ENCODE measurements at places on chromosomes 1 and 21. TPM values are rescaled to one million over a fixed set of nuclear protein-coding genes. Genes with fewer than 3 reads are reported as not detected.

Gene CASZ1
- under 0.01 TPM for total RNA-seq

Gene CCDC28B
- 8.1 TPM for total RNA-seq

Gene CLCA4
- total RNA-seq: not detected

Gene RASAL2
- total RNA-seq: 22.7 TPM

Gene C21orf91
- total RNA-seq: 8.9 TPM

Gene GUCA2B
- total RNA-seq: not detected

Gene LHX8
- under 0.01 TPM for total RNA-seq

Gene OR2T35
- not detected for total RNA-seq

Gene NPR1
- 0.58 TPM for total RNA-seq

Gene DARS2
- 31.0 TPM for total RNA-seq

Gene LPAR3
- 33.5 TPM for total RNA-seq

Gene TBX19
- total RNA-seq: 2.0 TPM

Gene SPRR1A
- total RNA-seq: not detected

Gene C1orf210
- not detected for total RNA-seq

Gene C4BPB
- total RNA-seq: not detected

Gene CD2
- total RNA-seq: under 0.01 TPM

Gene TMPRSS15
- total RNA-seq: not detected

Gene NPHS2
- not detected for total RNA-seq

Gene SEC16B
- total RNA-seq: 3.1 TPM

Gene TPM3
- 890 TPM for total RNA-seq

Gene ANKRD45
- 0.29 TPM for total RNA-seq

Gene LCE4A
- not detected for total RNA-seq

Gene FMOD
- 1.6 TPM for total RNA-seq

Gene TMEM201
- 3.2 TPM for total RNA-seq

Gene HOOK1
- under 0.01 TPM for total RNA-seq

Gene COL11A1
- 2.5 TPM for total RNA-seq

Gene TRABD2B
- total RNA-seq: not detected

Gene PRDX6
- total RNA-seq: 227 TPM

Gene HCRTR1
- total RNA-seq: not detected

Gene S100B
- total RNA-seq: 0.29 TPM

Gene COL8A2
- total RNA-seq: 24.3 TPM

Gene TTC39A
- total RNA-seq: 1.5 TPM

Gene HIVEP3
- total RNA-seq: 0.17 TPM

Gene RXRG
- 0.17 TPM for total RNA-seq

Gene CELA3B
- not detected for total RNA-seq

Gene DOP1B
- 11.7 TPM for total RNA-seq

Gene OXCT2
- 4.1 TPM for total RNA-seq

Gene ETV3L
- total RNA-seq: not detected

Gene RAB7B
- 12.4 TPM for total RNA-seq

Gene RRP1
- total RNA-seq: 15.1 TPM

Data from smooth muscle cell of trachea (primary cell).